ENCODE measurements at places on chromosomes 6 and 20. TPM values are rescaled to one million over a fixed set of nuclear protein-coding genes. Genes with fewer than 3 reads are reported as not detected.

DNA sequence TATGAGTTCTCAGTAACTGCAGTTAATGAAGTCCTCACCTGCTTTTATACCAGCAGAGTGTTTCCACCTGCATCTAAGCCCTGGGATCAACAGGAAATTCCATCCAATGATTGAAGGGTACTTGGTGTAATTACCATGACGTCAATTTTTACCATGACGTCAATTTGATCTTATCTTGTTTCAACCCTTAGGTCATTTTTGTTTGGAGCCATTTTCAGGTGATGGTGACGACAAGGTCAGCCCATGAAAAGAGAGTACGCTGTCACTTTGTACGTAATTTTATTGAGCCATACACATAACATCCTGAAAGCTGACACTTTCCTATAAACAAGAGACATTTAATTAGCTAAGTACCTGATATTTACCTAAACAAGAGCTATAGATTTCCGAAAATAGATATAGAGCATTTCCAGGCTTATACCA, at the start of gene CGA:
CGA (minus strand) TSS at position 20 of the 423 bp plus-strand sequence. CDS start 6,906 bp downstream, outside the sequence.
- peak; percentile 49 for DNase-seq

Gene PPP1R14C
- not detected for total RNA-seq

Gene SOBP
- 1.6 TPM for total RNA-seq

Gene ZFP57
- not detected for total RNA-seq

Gene SLC29A1
- total RNA-seq = 31.1 TPM

- DNase-seq = peak; percentile 65
Observed at GRCh38 chr6:108650781-108651180, 90.1 kb downstream of the FOXO3 start.

Gene OR2J3
- not detected for total RNA-seq

- no peak for DNase-seq
Observed at GRCh38 chr6:125157280-125157679, 3.7 kb downstream of the TPD52L1 start.

DNA sequence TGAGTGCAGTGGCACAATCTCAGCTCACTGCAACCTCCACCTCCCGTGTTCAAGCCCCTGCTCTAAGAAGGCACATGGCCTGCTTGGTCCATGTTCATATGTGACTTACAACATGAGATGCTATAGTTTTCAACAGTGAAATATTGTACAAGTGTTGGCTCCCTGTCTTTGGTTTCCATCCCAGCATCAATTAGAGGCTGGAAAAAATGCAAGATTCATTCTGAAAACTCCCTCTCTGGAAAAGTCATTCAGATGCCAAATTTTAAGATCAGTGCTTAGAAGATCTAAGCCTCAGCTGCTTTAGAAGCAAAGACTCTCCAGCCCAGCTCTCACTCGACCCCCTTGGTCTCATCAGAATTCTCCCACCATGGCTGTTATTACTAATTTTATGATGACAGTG, 398.9 kb downstream of the KIF16B start:
- no peak for DNase-seq

- peak; percentile 80 for DNase-seq
Observed at GRCh38 chr6:46323312-46323965, 152.7 kb upstream of the ENPP5 start.

Gene COX4I2
- not detected for total RNA-seq

- no peak for DNase-seq
Observed at GRCh38 chr6:43287717-43288679, 10.1 kb upstream of the SLC22A7 start.

- no peak for DNase-seq
Observed at GRCh38 chr6:63114610-63115211, 96.6 kb upstream of the FKBP1C start.

GRCh38 chr6:1153696-1154245, 158.1 kb upstream of the FOXQ1 start:
- DNase-seq = peak; percentile 25

DNA sequence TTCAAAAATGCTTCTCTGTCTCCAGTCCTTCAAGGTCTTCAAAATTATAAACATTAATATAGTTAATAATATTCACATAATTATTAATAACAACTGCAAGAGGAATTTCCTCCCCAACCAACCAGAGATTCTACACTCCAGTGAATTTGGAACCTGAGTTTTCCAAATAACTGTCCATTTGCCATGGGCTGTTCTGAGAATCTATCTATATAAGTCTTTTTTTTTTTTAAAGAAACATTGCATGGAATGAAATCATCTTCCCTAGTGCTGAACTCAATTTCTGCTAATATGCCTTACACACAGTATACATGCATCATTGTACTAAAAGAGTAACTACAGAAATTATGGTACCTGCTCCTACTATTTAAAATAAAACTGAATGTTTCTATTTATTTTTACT, 113.9 kb downstream of the SLC22A3 start:
- no peak for DNase-seq

Gene BCAS1
- not detected for total RNA-seq

Gene PNLDC1
- not detected for total RNA-seq

- DNase-seq = no peak
Observed at GRCh38 chr6:47116606-47117005, 74.5 kb upstream of the ADGRF1 start.

Gene CYP39A1
- 6.2 TPM for total RNA-seq

DNA sequence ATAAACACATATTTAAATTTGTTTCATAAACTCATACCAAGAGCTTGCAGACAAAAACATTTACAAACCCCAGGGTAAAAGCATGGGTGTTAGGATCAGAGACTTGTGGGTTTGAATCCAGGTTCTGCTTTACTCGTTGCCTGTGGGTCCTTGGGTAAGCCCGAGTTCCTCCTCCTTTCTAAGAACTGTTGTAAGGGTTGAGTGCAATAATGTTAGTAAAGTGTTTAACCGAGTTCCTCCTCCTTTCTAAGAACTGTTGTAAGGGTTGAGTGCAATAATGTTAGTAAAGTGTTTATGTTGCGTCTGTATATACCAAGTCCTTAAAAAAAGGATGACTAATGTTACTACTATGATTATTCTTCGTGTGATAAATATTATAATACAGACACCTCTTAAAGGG, 18.7 kb downstream of the CCDC170 start:
- no peak for DNase-seq

DNA sequence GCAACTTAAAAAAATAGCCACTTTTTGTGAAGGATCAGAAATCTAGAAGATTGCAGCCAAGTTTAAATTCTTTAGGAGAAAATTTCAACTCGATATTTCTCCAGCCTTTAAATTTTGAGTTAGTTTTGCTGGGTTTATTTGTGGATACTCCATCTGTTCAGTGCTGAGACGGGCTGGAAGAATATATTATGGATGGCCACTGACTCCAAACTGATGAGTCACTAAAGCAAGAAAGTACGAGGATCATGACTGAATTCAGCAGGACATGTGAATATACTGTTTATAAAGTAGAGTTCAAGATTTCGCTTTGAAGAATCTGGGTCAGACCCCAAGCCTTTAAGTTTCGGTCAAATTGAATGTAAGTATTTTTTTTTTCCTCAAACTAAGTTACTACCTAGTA, 199.5 kb downstream of the ADGRB3 start:
- DNase-seq = peak; percentile 62

Gene ECT2L
- total RNA-seq = not detected

Gene PAK5
- total RNA-seq = 0.05 TPM

DNA sequence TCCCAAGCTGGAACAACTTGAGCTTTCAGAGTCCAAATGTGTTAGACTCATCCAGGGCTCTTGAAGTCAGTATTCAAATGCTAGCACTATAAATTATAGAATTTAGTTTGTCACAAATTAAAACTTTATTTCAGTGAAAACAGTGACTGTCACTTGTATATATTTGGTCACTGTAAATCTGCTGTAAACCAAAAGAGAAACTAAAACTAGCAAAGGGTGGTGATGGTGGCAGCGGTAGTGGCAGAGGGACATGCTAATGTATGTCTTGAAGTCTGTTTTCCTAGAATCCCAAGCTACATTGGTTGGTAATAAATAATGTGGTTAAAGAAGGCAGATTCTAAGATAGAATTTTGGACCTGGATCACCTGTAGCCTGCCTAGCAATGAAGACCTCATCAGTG, 140.4 kb upstream of the CENPW start:
- DNase-seq = no peak

GRCh38 chr20:46028110-46028509, 905 bp upstream of the SLC12A5 start:
- DNase-seq = no peak

DNA sequence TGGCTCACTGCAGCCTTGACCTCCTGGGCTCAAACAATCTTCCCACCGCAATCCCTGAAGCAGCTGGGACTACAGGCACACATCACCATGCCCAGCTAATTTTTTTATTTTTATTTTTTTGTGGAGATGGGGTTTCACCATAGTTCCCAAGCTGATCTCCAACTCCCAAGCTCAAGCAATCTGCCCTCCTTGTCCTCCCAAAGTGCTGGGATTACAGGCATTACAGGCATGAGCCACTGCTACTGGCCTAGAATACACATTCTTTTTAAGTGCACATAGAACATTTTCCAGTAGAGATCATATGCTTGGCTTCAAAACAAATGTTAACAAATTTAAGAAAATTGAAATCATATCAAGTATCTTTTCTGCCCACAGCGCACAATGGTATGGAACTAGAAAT, 176.8 kb upstream of the MARCKS start:
- DNase-seq = no peak

DNA sequence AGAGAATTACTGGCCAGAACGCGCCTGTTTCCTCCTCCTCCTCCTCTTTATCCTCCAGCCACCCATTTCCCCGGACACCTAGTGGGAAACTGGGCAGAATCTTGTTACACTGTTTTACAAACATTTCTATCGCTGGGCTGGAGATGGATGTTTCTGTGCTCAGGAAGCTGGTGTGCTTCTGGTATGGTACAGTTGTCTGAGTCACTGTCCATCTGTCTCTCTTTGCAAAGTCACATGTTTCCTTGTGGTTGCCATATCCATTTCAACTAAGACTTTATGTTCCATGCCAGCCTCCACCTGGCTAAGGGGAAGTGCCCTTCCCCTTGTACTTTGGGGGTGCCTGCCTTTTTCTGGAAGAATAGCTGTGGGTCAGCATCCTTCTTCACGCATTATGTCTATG, 52.9 kb upstream of the SLC22A16 start:
- DNase-seq = peak; percentile 93

Data from M059J (cell line).